CD4-positive, alpha-beta T cell treated with Interleukin-15 for 4 hours (primary cell): ENCODE measurements at places on chromosomes 1 and 21.

- DNase-seq, result peak; percentile 15
Measured at GRCh38 chr21:33403786-33404585, 773 bp downstream of the IFNGR2 start.

- DNase-seq, result no peak
Measured at GRCh38 chr1:228818928-228819630, 83.8 kb downstream of the RHOU start.

GRCh38 chr1:214427871-214428277, 123.5 kb downstream of the PTPN14 start:
- DNase-seq, result peak; percentile 39

GRCh38 chr1:88016947-88017346, 667.1 kb upstream of the PKN2 start:
- no peak for DNase-seq

- DNase-seq, result no peak
Measured at GRCh38 chr21:45091550-45092322, 17.4 kb downstream of the ADARB1 start.

- DNase-seq, result peak; percentile 63
Measured at GRCh38 chr1:45205910-45206721, at the start of gene ZSWIM5. ZSWIM5 (minus strand) TSS chr1:45206605; CDS start chr1:45206350, 255 bp downstream.

DNA sequence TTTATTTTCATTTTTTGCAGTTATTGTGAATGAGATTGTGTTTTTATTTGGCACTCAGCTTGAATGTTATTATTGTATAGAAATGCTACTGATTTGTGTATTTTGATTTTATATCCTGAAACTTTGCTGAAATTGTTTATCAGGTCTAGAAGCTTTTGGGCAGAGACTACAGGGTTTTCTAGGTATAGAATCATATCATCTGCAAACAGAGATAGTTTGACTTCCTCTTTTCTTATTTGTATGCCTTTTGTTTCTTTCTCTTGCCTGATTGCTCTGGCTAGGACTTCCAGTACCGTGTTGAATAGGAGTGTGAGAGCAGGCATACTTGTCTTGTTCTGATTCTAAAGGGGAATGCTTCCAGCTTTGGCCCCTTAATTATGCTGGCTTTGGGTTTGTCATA, 27.3 kb downstream of the ZNF691 start:
- DNase-seq, result no peak

DNA sequence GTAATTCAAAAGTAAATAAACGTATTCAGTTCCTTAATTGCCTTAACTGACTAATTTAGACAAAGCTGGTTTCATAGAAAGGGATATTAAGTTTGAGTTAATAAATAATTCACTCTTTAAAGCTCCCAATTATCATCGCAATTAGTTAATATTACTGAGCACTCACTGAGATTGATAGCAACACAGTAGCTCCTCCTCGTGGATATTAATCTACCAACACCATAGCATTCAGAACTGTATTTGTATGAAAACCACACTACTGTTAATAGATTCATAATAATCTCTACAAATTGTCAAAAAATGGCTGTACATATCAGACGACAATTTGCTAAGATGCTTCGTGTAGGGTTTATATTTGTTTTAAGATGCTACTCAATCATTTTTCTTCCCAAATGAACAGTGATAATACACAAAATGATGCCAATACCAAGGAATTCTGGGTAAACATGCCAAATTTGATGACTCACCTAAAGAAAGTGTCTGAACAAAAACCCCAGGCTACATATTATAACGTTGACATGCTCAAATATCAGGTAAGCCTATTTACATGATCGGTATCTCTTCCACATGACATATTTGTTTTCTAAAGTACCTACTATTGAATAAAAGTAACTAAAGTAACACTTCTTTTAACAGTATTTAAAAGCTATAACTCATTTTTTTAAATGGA, 18.8 kb upstream of the DYNLT5 start:
- no peak for DNase-seq

DNA sequence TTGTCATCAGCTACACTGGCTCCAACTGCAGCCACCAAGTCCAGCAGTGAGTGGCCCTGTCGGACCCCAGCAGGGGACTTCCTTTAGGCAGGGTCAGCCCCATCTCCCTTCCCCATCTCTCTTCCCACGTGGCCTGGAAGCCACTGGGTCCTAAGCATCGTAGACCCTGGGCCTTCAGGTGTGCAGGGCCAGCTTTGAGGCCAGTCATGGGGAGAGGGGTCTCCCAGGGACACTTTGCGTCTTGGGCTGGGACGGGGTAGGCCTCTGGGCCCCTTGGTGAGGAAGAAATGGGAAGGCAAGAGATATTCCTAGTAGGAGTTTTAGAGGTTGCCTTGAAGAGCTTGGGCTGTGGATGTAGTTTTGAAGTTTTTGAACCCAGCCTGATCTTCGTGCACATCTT, 12.1 kb upstream of the MIIP start:
- no peak for DNase-seq

GRCh38 chr1:184745110-184745509, 9.5 kb downstream of the EDEM3 start:
- DNase-seq, result no peak

DNA sequence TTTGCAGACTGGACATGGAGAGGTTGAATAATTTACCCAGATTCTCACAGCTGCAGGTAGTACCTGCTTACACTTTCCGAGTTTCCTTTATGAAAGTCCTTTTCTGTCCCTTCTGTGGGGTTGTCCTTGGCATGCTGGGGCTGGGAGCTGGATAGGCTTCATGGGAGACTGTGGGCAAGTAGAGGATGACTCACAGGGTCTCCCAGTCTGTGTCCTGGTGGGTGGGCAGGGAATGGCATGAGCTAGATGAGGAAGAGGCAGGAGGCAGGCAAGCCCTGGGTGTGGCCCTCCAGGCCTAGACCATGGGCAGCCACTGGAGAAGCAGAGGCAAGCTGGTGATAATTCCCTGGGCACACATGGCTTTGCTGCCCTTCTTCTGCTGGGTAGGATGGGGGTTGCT, 80.6 kb downstream of the NAV1 start:
- DNase-seq, result no peak

DNA sequence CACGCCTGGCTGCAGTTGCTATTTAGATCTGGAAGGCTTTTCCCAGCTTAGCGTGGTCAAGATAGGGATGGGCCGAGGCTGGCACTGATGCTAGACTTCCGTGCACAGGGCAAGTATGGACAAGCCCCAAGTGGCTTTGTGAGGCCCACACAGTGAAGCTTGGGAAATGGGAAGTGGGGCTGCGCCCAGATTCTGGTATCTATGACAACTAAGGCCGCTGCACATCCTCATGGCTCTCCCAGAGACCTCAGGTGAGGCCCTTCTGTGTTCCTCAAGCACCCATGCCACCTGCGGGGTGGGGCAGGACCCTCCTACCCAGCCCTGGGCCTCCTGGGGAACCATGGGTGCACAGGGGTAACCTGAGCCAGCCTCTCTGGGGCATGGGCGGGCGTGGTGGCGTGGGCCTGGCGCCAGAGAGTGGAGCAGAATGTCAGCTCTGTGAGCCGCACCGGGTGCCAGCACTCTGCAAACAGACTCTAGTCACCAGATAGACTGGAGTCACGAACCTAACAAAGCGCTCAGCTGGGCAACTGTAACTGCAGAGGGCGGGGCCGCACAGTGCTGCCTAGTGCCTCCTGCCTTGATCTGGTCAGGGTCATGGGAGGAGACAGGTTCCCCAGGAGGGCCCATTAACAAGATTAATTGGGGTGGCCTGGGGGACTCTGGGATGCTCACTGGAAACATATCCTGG, 46.4 kb downstream of the ELF3 start:
- DNase-seq, result no peak

DNA sequence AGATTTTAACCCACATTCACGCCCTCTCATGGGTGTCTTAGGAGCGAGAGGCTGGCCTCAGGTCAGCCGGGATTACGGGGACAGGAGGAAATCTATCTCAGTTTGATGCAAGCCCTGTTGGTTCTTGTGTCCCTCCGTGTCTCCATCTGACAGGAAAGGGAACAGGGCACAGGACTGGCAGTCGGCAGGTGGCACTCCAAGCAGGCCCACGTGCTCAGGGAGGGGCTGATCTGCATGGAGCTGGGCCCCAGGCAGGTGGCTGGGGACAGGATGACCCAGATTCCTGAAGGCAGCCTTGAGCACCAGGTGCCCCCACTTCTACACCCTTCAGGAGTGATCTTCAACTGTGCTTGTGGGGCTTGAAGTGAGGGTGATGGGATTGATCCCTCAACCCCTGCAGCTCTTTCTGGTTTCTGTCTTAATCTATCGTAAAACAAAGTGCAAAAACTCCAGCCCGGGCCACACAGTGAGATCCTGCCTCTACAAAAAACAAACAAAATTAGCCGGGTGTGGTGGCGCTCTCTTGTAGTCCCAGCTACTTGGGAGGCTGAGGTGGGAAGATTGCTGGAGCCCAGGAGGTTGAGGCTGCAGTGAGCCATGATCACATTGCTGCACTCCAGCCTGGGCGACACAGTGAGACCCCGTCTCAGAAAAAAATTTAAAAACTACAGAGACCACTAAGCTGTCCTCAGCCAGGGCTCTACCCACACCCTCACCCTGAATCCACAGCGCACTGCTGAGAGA, 8.3 kb downstream of the PLEKHG5 start:
- no peak for DNase-seq

GRCh38 chr1:236888903-236889302, 93.8 kb downstream of the MTR start:
- DNase-seq, result no peak

DNA sequence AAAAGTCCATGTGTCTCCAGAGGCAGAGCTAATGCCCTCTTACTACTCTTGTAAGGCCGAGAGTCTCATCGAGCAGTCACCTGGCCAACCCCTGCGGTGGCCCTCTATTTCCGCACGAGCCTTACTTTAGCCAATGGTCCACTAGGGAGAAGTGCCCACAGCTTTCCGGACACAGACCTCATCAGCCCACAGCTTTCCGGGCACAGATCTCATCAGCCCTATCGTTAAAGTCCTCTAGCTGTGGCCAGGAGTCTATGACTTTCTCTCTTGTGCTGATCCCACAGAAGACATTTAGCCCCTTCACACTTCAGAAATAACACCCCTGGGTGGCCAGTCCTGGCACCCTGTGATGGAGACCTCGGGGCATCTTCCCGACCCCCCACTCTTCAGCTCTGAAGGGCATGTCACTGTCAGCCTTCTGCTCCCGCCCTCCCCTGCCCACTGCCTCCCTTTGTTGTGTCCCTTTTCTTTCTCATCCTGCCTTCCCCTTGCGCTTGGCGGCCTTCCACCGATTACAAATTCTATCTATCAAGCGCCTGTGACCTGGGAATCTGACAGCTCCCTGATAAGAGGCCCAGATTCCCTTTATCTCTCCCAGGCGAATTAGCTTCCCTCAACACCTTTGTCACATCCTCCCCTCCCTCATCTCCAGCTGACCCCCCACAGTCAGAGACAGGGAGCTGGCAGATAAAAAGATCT, 161.0 kb downstream of the PLXNA2 start:
- no peak for DNase-seq

DNA sequence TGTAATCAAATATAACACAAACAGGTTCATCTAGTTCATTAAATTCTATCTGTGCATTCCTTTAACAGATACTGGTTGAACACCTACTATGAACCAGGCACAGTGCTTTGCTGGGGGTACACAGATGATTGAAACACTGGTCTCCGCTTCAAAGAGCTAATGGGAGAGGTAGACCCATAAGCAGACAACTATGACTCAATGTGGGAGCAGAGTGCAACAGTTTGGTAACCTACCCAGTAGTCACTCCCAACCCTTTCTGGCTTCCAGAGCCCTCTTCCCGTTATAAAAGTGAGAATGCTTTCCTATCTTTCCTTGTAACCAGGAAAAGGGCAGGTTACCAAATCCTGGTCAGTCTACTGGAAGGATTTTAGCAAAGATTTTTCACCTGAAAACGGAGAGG, 8.0 kb upstream of the ETV3 start:
- no peak for DNase-seq

- DNase-seq, result no peak
Measured at GRCh38 chr1:32357614-32358013, 4.7 kb downstream of the FAM229A start.

DNA sequence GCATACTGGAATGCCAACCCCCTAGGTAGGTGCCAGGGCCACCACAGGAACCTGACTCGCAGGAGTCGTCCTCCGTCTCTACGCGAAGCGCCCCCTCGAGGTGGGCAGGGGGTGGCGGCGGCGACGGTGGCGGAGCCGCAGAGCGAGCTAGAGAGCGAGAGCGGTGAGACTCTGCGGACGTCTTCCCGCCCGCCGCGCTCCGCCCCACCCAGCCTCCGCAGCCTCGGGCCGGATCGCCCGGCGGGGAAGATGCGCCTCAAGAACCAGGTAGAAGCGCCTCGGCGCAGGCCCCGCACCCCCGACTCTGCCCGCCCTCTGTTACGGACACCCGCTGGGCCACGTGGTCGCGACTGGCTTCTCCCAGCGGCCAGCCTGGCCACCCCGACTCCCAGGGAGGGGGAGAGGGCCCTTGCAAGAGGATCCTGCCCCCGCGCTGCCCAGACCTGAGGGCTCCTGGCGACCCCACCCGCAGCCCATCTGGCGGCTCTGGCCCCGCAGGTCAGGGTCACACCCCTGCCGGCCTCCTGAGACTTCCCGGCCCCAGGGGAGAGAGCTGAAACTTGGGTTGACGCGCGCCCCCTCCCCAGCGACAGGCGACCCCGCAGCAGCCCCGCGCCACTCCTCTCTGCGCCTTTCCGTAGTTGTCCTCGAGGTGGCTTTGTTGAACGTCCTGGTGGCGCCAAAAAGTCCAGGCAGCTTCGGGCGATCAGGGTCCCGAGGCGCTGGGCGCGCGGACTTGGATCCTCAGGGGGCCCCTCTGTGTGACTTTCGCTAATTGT, 24.4 kb upstream of the AGBL4 start:
- no peak for DNase-seq

GRCh38 chr1:79259390-79260336, 253.1 kb upstream of the ADGRL4 start:
- no peak for DNase-seq

- DNase-seq, result no peak
Measured at GRCh38 chr1:14083277-14083676, 383.3 kb downstream of the PRDM2 start.

GRCh38 chr1:44025816-44026215, 5.4 kb downstream of the SLC6A9 start:
- no peak for DNase-seq

GRCh38 chr1:110003747-110004428, 19.3 kb downstream of the AHCYL1 start:
- DNase-seq, result peak; percentile 26
